AG04449 (cell line): ENCODE measurements at places on chromosomes 13 and 19.

- no peak for DNase-seq
Observed at GRCh38 chr19:57099199-57099661, 20.6 kb upstream of the USP29 start.

- DNase-seq, result no peak
Observed at GRCh38 chr13:32086366-32086765, 54.8 kb downstream of the FRY start.

DNA sequence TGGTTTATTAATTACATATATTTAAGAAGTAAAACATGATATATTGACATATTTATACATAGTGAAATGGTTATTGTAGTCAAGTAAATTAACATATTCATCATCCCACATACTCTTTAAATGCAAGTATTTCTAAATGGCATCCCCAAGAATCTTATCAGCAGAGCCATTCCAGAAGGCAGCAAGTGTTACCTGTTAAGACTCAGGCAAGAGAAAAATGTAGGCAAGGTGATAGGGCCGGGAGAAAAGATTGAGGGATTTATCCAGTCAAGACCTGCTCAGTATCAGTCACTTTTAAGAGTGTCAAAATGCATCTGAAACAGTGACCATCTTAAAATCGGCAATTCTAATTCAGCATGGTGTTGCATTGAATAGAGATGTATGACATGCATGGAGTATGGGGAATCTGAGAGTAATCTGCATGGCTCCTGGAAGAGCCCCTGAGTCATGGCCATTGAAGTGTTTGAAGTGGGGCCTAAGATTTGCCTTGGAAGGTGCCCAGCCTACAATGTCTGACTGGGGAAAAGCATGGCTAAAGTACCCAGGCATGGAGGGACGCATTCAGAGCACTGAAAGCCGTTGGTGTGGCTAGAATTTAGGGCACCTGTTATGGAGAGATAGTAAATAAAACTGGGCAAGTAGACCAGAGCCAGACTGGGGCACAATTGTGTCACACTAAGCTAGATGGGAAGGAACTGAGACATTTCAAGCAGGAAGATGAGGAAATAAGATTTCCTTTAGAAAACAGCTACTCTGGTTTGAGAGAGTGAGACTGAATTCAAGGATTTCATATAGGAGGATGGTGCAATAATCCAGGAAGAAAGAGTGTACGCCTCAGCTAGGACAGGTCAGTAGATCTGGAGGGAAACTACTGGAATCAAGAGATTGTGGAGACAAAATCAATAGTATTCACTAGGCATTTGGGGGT is 25.0 kb upstream of the C1QTNF9B start:
- no peak for DNase-seq

DNA sequence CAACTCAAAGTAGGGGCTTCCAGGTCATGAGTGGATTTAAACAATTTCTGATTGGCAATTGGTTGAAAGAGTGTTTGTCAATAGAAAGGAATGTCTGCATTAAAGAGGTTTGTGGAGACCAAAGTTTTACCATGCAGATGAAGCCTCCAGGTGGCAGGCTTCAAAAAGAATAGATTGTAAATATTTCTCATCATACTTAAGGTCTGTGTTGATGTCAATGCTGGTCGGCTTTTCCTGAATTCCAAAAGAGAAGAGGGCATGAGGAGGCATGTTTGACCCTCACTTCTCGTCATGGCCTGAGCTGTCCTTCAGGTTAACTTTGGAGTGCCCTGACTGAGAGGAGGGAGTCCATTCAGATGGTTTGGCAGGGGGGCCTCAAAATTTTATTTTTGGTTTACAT is 125.4 kb upstream of the RFC3 start:
- no peak for DNase-seq
